A375 (cell line): ENCODE measurements at places on chromosomes 16 and 17. TPM values are rescaled to one million over a fixed set of nuclear protein-coding genes. Genes with fewer than 3 reads are reported as not detected.

The OR4D1 gene
- not detected in 2 replicates for total RNA-seq

The SLFN12L gene
- total RNA-seq, result 0.08 TPM in 1 of 2 replicates, not detected in the other

The ZFP3 gene
- not detected in 2 replicates for total RNA-seq

The TNP2 gene
- not detected in 2 replicates for total RNA-seq

The RUNDC3A gene
- 0.79 and 2.6 TPM in 2 replicates for total RNA-seq

The EEF2KMT gene
- 14.9 and 15.6 TPM in 2 replicates for total RNA-seq

The METTL2A gene
- 26.5 and 28.5 TPM in 2 replicates for total RNA-seq

The PLD2 gene
- total RNA-seq, result 19.5 and 26.8 TPM in 2 replicates

The ATP2A3 gene
- total RNA-seq, result 0.32 and 0.79 TPM in 2 replicates

The SDR42E2 gene
- total RNA-seq, result not detected in 2 replicates

The DNAH9 gene
- 14.9 and 17.8 TPM in 2 replicates for total RNA-seq

The GNAO1 gene
- total RNA-seq, result 1.8 and 6.1 TPM in 2 replicates

The KRTAP1-4 gene
- not detected in 2 replicates for total RNA-seq

The EPX gene
- total RNA-seq, result not detected in 2 replicates

The KRT36 gene
- total RNA-seq, result not detected in 2 replicates

The HSF4 gene
- total RNA-seq, result 16.1 and 23.6 TPM in 2 replicates

The KRT25 gene
- total RNA-seq, result not detected in 2 replicates

The COG4 gene
- total RNA-seq, result 52.5 and 53.0 TPM in 2 replicates

The TNFSF12 gene
- 0.45 and 0.66 TPM in 2 replicates for total RNA-seq

The HAS3 gene
- total RNA-seq, result 2.8 and 5.5 TPM in 2 replicates

The HS3ST2 gene
- total RNA-seq, result not detected in 2 replicates

The NPIPA5 gene
- total RNA-seq, result 1.4 TPM in 1 of 2 replicates, not detected in the other

The LGALS9B gene
- not detected in 2 replicates for total RNA-seq

The CEP295NL gene
- total RNA-seq, result 0.49 and 0.80 TPM in 2 replicates

The ZNF469 gene
- total RNA-seq, result 2.1 and 2.9 TPM in 2 replicates

The CASKIN1 gene
- 1.1 and 1.4 TPM in 2 replicates for total RNA-seq

The PRSS36 gene
- 0.98 TPM in 1 of 2 replicates, not detected in the other for total RNA-seq

The OR1E2 gene
- not detected in 2 replicates for total RNA-seq

The ABCA8 gene
- 0.88 and 5.8 TPM in 2 replicates for total RNA-seq

The IFT20 gene
- total RNA-seq, result 48.9 and 57.9 TPM in 2 replicates

The SLC13A2 gene
- not detected in 2 replicates for total RNA-seq

The C17orf107 gene
- total RNA-seq, result 0.45 and 0.53 TPM in 2 replicates

The ASPHD1 gene
- 11.5 and 13.5 TPM in 2 replicates for total RNA-seq

The STX1B gene
- total RNA-seq, result 0.98 TPM in 1 of 2 replicates, not detected in the other

The DDX52 gene
- total RNA-seq, result 19.2 and 21.9 TPM in 2 replicates

The MARVELD3 gene
- total RNA-seq, result not detected in 2 replicates

The TPSG1 gene
- not detected in 2 replicates for total RNA-seq

The MYH2 gene
- not detected in 2 replicates for total RNA-seq

The KRTAP1-5 gene
- total RNA-seq, result not detected in 2 replicates

The SPATA22 gene
- not detected in 2 replicates for total RNA-seq

The TADA2A gene
- 26.4 and 34.0 TPM in 2 replicates for total RNA-seq

The GRIN2A gene
- total RNA-seq, result 0.08 TPM in 1 of 2 replicates, not detected in the other

The SNX20 gene
- total RNA-seq, result not detected in 2 replicates

The TELO2 gene
- 24.5 and 42.0 TPM in 2 replicates for total RNA-seq
